PC-9 (cell line): ENCODE measurements at places on chromosomes 7 and 10. TPM values are rescaled to one million over a fixed set of nuclear protein-coding genes. Genes with fewer than 3 reads are reported as not detected.

Gene WDR86
- total RNA-seq, result 7.7 and 12.4 TPM in 2 replicates

Gene SLC26A3
- not detected in 2 replicates for total RNA-seq

Gene FEZF1
- total RNA-seq, result not detected in 2 replicates

Gene GPR26
- not detected in 2 replicates for total RNA-seq

Gene MKX
- total RNA-seq, result not detected in 2 replicates

Gene RNF133
- total RNA-seq, result 0.41 and 0.55 TPM in 2 replicates

Gene CLIP2
- total RNA-seq, result 37.9 and 48.0 TPM in 2 replicates

Gene TBC1D12
- total RNA-seq, result 3.1 and 3.9 TPM in 2 replicates

Gene SPAG6
- total RNA-seq, result 0.55 TPM in 1 of 2 replicates, not detected in the other

Gene UFSP1
- total RNA-seq, result 2.7 and 2.8 TPM in 2 replicates

Gene H2BK1
- total RNA-seq, result not detected in 2 replicates

Gene GHRHR
- total RNA-seq, result not detected in 2 replicates

Gene RBM20
- total RNA-seq, result 0.11 and 0.23 TPM in 2 replicates

Gene ST8SIA6
- total RNA-seq, result 0.60 and 2.1 TPM in 2 replicates

Gene OR13A1
- total RNA-seq, result 0.15 TPM in 1 of 2 replicates, not detected in the other

Gene SGMS1
- 34.3 and 35.0 TPM in 2 replicates for total RNA-seq

Gene AKR1C8
- total RNA-seq, result 2.7 and 4.0 TPM in 2 replicates

Gene TAF6
- 91.4 and 108 TPM in 2 replicates for total RNA-seq

Gene GRM3
- total RNA-seq, result not detected in 2 replicates

Gene RNLS
- total RNA-seq, result not detected in 2 replicates

Gene AOAH
- not detected in 2 replicates for total RNA-seq

Gene ITIH5
- not detected in 2 replicates for total RNA-seq

Gene TRIM73
- 16.7 and 24.3 TPM in 2 replicates for total RNA-seq
